ENCODE measurements at places on chromosomes 16 and 17.

DNA sequence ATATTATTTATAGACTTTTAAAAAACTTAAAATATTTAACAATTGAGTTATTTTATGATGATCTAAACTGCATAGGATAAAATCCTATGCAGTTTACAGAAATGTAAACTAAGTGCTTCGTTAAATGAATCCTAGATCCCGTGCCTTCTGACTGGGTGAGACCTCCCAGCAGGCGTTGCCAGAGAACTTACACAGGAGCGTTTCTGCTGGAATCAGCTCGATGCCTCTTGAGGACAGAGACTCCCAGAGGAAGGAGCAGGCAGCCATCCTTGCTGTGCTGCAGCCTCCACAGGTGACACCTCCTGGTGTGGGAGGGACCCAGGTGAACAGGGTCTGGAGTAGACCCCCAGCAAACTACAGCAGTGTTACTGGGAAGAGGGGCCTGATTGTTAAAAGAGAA lies 160.4 kb downstream of the WWOX start:
- H3K4me3 ChIP-seq: no peak overlapping the region
- no peak overlapping the region for H3K27ac ChIP-seq
- no peaks in the 10 kb centered on the region for H3K36me3 ChIP-seq
- H3K4me1 ChIP-seq: no peaks in the 10 kb centered on the region

GRCh38 chr16:9437115-9437514 lies 345.7 kb downstream of the HAPSTR1 start:
- no peak for DNase-seq
- H3K27me3 ChIP-seq: no peaks in the 10 kb centered on the region
- H3K4me1 ChIP-seq: peaks cover 9% of the 10 kb centered on the region

DNA sequence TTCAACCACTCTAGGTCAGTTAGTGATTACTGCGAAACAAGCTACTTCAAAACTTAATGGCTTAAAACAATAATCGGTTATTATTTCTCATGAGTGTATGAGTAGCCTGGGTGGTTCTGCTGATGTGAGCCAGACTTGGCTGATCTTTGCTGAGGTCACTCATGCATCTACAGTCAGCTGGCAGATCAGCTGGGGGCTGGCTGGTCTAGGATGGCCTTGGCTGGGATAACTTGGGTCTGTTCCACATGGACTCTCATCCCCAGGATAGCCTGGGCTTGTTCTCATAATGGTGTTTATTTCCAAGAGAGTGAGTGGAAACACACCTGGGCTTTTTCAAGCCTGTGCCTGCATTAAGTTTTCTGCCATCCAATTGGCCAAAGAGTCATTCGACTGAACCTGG lies 13.0 kb downstream of the CCDC182 start:
- no peak overlapping the region for H3K27ac ChIP-seq
- no peaks in the 10 kb centered on the region for H3K4me1 ChIP-seq
- no peak overlapping the region for H3K4me3 ChIP-seq
- H3K36me3 ChIP-seq: no peaks in the 10 kb centered on the region

GRCh38 chr17:16301963-16302855 lies 51.1 kb downstream of the CENPV start:
- no peaks in the 10 kb centered on the region for H3K36me3 ChIP-seq
- no peak for DNase-seq
- H3K27ac ChIP-seq: no peak overlapping the region

GRCh38 chr16:87642491-87642890 lies 40.2 kb downstream of the JPH3 start:
- no peak for DNase-seq
- no peaks in the 10 kb centered on the region for H3K4me1 ChIP-seq
- no peaks in the 10 kb centered on the region for H3K27me3 ChIP-seq
- no peaks in the 10 kb centered on the region for H3K36me3 ChIP-seq
- H3K27ac ChIP-seq: no peak overlapping the region

DNA sequence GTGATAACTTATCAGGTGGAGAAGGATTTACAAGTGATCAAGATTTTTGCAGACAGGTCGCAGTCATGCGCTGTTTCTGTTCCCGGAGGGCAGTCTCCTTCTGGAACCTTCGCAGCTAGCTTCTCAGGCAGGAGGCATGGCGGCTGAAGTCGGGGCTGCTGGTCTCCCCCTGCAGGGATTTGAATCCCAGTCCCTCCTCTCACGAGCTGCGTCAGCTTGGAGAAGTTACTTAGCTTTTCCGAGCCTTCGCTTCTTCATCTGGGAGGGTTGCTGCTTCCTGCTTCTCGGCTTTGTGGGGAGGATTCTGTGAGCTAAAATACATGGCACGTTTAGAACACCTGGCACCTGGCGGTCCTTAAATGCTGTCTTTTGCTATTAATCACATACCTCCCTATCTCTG lies 287.8 kb upstream of the FOXF1 start:
- no peaks in the 10 kb centered on the region for H3K27me3 ChIP-seq
- no peak overlapping the region for H3K4me3 ChIP-seq
- no peak for DNase-seq
- H3K4me1 ChIP-seq: peaks cover 15% of the 10 kb centered on the region

GRCh38 chr17:37848690-37849616 lies 75.3 kb upstream of the TBC1D3K start:
- peaks cover 5% of the 10 kb centered on the region for H3K27me3 ChIP-seq
- H3K4me1 ChIP-seq: no peaks in the 10 kb centered on the region

DNA sequence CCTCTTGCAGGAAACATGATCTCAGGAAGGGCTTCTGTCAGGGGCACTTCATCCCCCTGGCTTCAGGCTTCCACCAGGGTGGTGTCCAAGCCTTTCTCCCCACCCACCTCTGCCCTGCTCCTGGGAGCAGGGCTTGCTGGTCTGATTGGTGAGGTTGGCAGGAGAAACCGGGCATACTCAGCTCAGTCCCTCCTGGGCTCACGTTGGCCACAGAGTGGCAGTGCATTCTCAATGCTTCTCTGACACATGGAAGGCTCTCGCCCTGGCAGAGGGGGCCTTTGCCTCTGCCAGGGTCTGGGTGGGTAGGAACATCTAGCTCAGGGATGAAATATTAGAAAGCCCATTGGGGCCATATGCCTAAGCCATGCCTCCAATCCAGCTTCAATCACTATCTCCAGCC lies 142.8 kb downstream of the AXIN2 start:
- no peaks in the 10 kb centered on the region for H3K27me3 ChIP-seq
- H3K27ac ChIP-seq: no peak overlapping the region
- H3K4me1 ChIP-seq: no peaks in the 10 kb centered on the region
- no peaks in the 10 kb centered on the region for H3K36me3 ChIP-seq
- DNase-seq: no peak
- no peak overlapping the region for H3K4me3 ChIP-seq

- no peak overlapping the region for H3K4me3 ChIP-seq
- no peaks in the 10 kb centered on the region for H3K4me1 ChIP-seq
Observed at GRCh38 chr16:58656899-58657298, 27.3 kb upstream of the CNOT1 start.

DNA sequence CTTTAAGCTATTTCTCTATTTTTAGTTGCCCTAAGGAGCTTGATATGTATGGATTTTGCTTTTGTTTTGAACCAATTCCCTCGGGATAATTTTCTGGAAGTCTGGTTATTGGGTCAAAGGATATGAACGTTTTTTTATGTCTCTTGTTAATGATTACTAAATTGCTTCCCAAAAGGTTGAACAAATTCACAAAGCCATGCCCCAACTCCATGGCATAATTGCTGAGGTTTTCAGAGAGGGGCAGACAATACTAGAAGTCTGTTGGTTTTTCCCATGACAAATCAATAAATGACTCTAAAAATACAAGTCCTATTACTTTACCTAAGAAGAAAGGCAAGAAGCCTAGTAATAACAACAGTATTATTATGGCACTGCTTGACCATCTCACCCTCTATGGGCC lies 11.4 kb upstream of the AKAP1 start:
- H3K27ac ChIP-seq: no peak overlapping the region
- DNase-seq: no peak
- H3K36me3 ChIP-seq: no peaks in the 10 kb centered on the region

- no peaks in the 10 kb centered on the region for H3K4me1 ChIP-seq
- H3K4me3 ChIP-seq: no peak overlapping the region
- H3K27me3 ChIP-seq: no peaks in the 10 kb centered on the region
- DNase-seq: no peak
- no peak overlapping the region for H3K27ac ChIP-seq
Observed at GRCh38 chr17:76873856-76874255, 5.7 kb downstream of the MGAT5B start.

GRCh38 chr16:9489835-9490467 lies 398.5 kb downstream of the HAPSTR1 start:
- H3K27me3 ChIP-seq: no peaks in the 10 kb centered on the region
- H3K4me1 ChIP-seq: no peaks in the 10 kb centered on the region
- H3K27ac ChIP-seq: no peak overlapping the region

- H3K36me3 ChIP-seq: no peaks in the 10 kb centered on the region
- no peak overlapping the region for H3K27ac ChIP-seq
- DNase-seq: no peak
- no peaks in the 10 kb centered on the region for H3K27me3 ChIP-seq
- H3K4me1 ChIP-seq: peaks cover 33% of the 10 kb centered on the region
- no peak overlapping the region for H3K4me3 ChIP-seq
Observed at GRCh38 chr16:84726669-84727467, 27.1 kb downstream of the USP10 start.

DNA sequence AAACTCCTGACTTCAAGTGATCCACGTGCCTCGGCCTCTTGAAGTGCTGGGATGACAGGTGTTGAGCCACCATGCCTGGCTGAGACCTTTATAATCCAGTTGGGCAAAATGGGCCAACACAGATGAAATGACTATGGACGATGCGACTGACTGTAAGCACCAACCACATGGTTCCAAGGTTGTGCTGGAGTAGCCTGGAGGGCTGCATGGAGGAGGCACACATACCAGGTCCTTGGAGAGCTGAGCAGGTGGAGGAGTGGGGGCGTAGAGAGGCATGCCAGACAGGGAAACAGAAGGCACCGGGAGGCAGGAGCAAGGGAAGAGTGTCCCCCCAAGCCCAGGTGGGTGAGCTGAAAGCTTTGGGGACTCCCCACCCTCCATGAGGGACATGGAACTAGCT lies 85.2 kb downstream of the ABR start:
- no peaks in the 10 kb centered on the region for H3K27me3 ChIP-seq
- no peak overlapping the region for H3K27ac ChIP-seq
- H3K36me3 ChIP-seq: no peaks in the 10 kb centered on the region
- no peak for DNase-seq
- no peaks in the 10 kb centered on the region for H3K4me1 ChIP-seq

- no peaks in the 10 kb centered on the region for H3K4me1 ChIP-seq
- no peak overlapping the region for H3K4me3 ChIP-seq
- no peaks in the 10 kb centered on the region for H3K27me3 ChIP-seq
- no peak overlapping the region for H3K27ac ChIP-seq
- no peak for DNase-seq
- H3K36me3 ChIP-seq: no peaks in the 10 kb centered on the region
Observed at GRCh38 chr17:57168695-57169094, 83.6 kb downstream of the AKAP1 start.

DNA sequence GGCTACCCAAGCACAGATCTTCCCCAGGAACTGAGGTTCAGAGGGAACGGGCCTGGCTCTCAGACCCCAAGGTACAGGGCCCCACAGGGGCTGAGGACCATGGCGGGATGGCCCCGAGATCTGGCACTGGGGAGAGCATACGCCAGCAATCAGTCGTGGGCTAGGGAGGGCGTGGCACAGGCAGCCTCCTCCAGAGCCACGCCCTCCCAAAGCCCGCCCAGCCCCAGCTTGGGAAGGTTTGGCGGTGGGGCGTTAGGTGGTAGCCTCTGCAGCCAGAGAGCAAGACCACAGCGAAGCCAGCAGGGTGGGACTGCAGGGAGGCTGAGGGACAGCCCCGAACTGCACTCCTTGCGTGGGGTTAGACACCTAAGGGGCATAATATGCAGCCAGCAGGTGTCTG lies 11.6 kb downstream of the WNT9B start:
- no peaks in the 10 kb centered on the region for H3K27me3 ChIP-seq
- H3K4me1 ChIP-seq: no peaks in the 10 kb centered on the region
- H3K4me3 ChIP-seq: no peak overlapping the region

DNA sequence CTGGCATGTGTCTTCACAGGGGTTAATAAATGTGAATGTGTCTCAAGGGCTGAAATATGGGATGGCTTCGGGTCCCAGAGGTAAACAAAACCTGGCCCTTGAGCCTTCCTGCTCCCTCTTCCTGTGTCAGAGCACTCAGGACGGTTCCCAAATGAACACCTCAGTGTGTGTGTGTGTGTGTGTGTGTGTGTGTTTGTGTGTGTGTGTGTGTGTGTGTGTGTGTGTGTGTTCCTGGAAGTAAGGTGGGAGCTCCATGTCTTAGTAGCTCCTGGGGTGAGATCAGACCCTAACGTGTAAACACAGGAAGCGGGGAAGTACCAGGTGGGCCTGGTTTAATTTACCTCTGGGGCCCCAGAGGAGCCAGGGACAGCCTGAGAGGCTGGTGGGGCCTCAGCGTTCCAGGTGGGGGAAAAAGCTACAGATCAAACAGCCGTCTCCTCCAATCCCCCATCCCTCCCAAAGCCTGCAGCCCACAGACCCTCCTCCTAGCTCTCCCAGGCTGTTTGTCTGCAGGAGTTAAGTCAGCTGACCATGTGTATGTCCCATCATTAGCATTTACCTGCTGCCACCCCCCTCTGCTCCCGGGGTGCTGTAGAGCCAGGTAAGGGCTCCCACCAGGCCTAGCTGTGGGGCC lies 6.1 kb downstream of the KIF19 start:
- H3K27me3 ChIP-seq: no peaks in the 10 kb centered on the region
- no peak overlapping the region for H3K27ac ChIP-seq
- no peak overlapping the region for H3K4me3 ChIP-seq
- no peaks in the 10 kb centered on the region for H3K4me1 ChIP-seq
- DNase-seq: no peak

- no peak overlapping the region for H3K27ac ChIP-seq
- H3K4me1 ChIP-seq: no peaks in the 10 kb centered on the region
- peaks cover 15% of the 10 kb centered on the region for H3K36me3 ChIP-seq
- no peak for DNase-seq
- H3K4me3 ChIP-seq: no peak overlapping the region
Observed at GRCh38 chr17:35099908-35100307, 19.8 kb downstream of the RAD51D start.

- no peak overlapping the region for H3K4me3 ChIP-seq
- H3K27me3 ChIP-seq: no peaks in the 10 kb centered on the region
- no peaks in the 10 kb centered on the region for H3K4me1 ChIP-seq
- H3K27ac ChIP-seq: no peak overlapping the region
- H3K36me3 ChIP-seq: peaks cover 17% of the 10 kb centered on the region
Observed at GRCh38 chr17:42946812-42947211, 17.4 kb downstream of the AARSD1 start.

- no peaks in the 10 kb centered on the region for H3K4me1 ChIP-seq
- no peak overlapping the region for H3K4me3 ChIP-seq
Observed at GRCh38 chr17:33896263-33896662, 358.8 kb upstream of the CCL2 start.

DNA sequence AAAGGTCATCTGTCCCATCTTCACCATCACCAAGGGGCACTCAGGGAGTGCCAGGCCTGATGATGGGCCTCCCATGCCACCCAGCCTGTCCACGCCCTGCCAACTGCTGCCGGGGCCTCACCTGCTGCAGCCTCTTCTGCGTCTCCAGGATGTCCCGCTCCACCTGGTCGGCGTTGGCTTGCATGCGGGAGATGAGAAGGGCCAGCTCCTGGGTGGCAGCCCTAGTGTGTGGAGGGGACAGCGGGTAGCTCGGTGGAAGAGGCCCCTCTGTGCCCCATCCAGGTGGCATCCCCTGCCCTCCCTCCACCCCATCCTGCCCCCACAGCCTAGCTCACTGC lies 3.2 kb downstream of the EVPL start:
- H3K27ac ChIP-seq: no peak overlapping the region
- no peaks in the 10 kb centered on the region for H3K4me1 ChIP-seq
- no peaks in the 10 kb centered on the region for H3K36me3 ChIP-seq
- no peak for DNase-seq
- H3K4me3 ChIP-seq: no peak overlapping the region

Data from pancreas (tissue), 10 donors.